ENCODE measurements at places on chromosomes 1 and 21.

- no peak for DNase-seq
Measured at GRCh38 chr1:43937179-43937865, 3.7 kb downstream of the ARTN start.

- no peak for DNase-seq
Measured at GRCh38 chr1:215276582-215276981, 194.0 kb downstream of the KCNK2 start.

GRCh38 chr1:71047635-71048607 is at the start of gene PTGER3:
PTGER3 (minus strand) TSS chr1:71047816; CDS start chr1:71047577, 239 bp downstream.
- DNase-seq, result peak; percentile 9

- no peak for DNase-seq
Measured at GRCh38 chr1:40786171-40786994, 2.8 kb downstream of the KCNQ4 start.

GRCh38 chr1:17304826-17305175 is 3.2 kb upstream of the PADI4 start:
- DNase-seq, result no peak

DNA sequence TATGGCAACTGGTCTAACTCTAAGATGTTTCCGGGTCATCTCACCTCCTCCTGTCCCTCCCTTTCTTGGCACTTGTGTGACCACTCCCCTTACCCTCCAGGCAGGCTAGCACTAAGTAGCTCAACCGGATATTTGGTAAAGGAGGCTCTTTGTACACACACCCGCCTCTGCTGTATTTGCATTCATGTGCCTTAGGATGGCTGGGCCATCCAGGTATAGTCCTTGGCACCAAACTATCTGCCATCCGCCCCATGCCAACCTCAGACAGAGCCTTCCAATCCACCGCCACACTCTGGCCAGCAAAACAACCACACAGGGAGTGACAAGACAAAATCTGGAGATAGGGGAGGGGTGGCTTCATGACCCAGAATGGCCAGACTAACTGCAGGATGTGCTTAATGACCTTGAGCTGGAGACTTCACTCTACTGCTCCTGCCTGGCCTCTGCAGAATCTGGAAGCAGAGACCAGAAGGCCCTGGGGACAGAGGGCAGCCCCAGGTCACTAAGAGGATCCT is 59.5 kb downstream of the CDK18 start:
- no peak for DNase-seq

GRCh38 chr1:23913212-23913880 is at the start of gene CNR2:
CNR2 (minus strand) TSS chr1:23913362; CDS start chr1:23875617, 37,745 bp downstream.
- DNase-seq, result no peak

GRCh38 chr1:40842207-40842606 is 20.0 kb downstream of the CITED4 start:
- DNase-seq, result no peak

DNA sequence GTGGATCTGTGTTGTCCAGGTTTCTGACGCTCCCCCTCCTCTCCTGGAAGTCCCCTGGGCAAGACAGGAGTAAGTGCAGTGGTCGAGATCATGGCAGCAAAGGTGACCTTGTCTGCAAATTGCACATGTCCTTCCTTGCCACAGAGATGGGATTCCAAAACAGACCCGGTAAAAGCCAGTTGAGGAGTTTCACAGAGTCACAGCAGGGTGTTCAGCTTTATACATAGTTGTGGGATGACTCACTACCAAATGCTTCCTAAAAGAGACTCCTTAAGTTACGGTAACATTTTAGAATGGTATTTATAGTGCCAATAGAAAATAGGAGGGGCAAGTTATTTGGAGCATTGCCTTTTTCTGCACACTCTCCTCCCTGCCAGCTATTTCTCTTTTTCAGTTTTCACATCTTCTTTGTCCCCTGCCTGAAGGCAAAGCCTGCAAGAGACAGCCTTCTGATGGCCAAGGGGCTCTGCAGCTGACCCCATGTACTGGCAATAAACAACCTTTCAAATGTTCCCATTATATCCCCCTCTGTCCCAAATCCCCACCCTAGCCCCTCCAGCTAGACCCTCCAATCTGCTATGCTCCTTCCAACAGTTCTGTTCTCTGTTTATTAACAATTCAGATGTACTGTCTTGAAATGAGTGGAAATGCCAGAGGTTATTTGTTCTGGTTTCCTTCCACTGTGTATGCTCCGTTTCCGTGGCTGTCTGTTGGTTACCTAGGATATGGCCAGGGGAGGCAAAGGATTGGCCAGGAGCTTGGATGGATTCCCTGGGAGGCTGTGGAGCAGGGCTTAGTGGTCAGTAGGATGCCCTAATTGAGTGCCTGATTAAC is 115.0 kb downstream of the TGFB2 start:
- DNase-seq, result peak; percentile 86

DNA sequence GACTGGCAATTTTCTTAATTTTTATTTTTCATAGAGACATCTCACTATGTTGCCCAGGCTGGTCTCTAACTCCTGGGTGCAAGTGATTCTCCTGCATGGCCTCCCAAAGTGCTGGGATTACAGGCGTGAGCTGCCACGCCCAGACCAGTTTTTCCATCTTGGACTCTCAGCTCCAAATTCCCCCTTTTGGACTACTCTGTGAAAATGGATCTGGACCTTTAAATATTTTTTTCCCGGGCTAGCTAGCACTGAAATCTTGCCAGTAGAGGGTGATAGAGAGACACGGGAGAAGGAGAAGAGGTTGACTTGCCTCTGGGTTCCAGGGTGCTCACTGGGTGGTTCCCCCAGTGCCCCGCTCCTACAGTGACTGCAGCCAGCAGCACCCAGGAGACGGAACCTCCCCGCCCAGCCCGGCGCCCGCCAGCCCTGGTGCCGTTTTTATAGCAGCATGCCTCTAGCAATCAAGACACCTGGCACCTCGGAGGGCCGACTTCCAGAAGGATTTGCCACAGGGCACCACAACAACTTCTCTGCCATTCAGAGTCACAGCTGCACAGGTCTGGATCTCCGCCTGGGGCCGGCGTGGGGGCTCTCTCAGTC is 34.7 kb upstream of the SCCPDH start:
- DNase-seq, result peak; percentile 81
